Activated naive CD4-positive, alpha-beta T cell treated with Interleukin-2 at 50 U/mL for 16 hours (primary cell): ENCODE measurements at places on chromosomes 11 and 22.
A peak's percentile ranks its signal among the peaks of the same experiment; 100 is the strongest.

- DNase-seq, result no peak
These were observed 312.4 kb upstream of the PITPNB start for GRCh38 chr22:28231441-28231840.

GRCh38 chr11:12259956-12260355 is 117.4 kb upstream of the PARVA start:
- no peak for DNase-seq

DNA sequence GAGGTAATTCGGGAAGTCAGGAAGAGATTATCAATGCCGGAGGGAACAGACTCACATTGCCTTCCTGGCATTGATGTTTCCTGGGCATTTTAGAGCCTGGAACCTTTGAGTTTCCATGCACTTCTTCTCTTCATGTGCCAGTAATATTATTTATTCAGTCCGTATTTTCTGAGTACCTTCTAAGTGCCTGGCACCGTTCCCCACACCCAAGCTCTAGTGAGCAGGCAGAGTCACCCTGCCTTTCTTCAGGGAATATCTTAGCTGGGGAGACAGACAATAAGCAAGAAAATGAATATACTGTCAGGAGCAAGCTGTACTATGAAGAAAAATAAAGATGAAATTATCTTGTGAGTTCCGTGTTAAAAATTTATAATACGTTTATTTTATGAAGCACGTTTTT is 136.2 kb upstream of the SEZ6L start:
- DNase-seq, result no peak

GRCh38 chr22:46070803-46071450 is 79.4 kb upstream of the PPARA start:
- DNase-seq, result peak; percentile 59

DNA sequence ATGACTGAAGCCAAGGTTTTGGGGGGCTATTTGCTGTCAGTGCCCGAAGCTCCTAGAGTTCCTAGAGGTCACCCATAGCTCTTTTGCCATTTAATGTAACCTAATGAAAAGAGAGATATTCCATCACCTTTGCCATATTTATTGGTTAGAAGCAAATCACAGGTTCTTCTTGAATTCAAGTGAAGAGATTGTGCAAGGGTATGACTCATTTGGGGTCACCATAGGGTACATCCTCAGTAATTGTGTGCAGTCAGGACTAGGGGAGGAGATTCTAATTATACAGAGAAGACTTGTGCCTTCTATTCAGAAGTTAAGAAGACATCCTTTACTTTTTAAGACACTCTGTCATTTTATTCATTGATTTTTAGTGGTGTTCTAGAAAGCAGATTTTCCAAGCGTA is 6.9 kb upstream of the PRAME start:
- no peak for DNase-seq

- no peak for DNase-seq
These were observed 27.4 kb upstream of the CXCR5 start for GRCh38 chr11:118856314-118856713.
